ENCODE measurements at places on chromosomes 6 and 20.

GRCh38 chr20:61664556-61665320, 400.9 kb downstream of the TAF4 start:
- peak; percentile 24 for DNase-seq

DNA sequence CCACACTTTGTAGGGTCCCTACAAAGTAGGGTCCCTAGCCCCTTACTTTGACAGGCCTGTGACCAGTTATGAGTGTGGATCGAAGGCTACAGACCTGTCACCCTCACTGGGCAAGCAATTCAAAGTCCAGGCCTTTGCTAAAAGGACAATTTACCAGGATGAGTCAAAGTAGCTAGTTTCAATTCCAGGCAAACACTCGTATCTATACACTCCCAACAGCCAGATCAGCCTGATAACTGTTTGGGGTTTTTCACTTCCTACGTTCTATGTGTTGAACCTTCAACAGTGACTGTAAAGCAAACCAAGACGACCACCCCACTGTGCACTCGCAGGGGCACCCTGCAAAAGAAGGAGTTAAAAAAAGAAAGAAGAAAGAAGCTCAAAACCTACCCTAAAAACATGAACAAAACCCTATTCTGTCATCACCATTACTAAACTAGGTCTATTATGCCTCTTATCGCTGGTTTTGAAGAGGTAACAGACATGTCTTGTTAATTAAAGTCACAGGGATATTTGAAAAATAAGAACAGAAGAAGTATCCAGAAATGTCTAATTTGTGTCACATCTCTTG, 3.2 kb downstream of the GFOD1 start:
- no peak for DNase-seq

DNA sequence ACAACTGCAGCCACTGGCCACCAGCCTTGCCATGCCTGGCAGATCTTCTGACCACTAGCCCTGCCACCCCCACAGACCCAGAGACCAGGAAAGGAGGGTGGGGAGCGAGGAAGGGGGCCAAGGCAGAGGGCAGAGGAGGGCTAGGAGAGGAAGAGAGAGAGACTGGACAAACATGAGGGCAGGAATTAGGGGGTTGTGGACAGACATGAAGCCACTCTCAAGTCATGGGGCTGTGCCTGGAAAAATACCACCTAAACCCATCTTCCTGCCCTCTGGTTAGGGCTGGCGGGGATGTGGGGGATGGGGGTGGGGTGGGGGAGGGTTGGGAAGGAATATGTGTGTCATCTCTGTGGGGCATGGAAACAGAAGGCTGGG, 1.4 kb upstream of the SLC29A1 start:
- DNase-seq: no peak

- peak; percentile 26 for DNase-seq
These were observed 15.7 kb downstream of the ATG5 start for GRCh38 chr6:106309766-106310373.
